ENCODE measurements at places on chromosomes 5 and 9. TPM values are rescaled to one million over a fixed set of nuclear protein-coding genes. Genes with fewer than 3 reads are reported as not detected.

- no peak for ATAC-seq
Measured at GRCh38 chr5:158876263-158876942, 223.3 kb downstream of the EBF1 start.

- no peak for ATAC-seq
Measured at GRCh38 chr5:2629045-2629444, 122.4 kb downstream of the IRX2 start.

DNA sequence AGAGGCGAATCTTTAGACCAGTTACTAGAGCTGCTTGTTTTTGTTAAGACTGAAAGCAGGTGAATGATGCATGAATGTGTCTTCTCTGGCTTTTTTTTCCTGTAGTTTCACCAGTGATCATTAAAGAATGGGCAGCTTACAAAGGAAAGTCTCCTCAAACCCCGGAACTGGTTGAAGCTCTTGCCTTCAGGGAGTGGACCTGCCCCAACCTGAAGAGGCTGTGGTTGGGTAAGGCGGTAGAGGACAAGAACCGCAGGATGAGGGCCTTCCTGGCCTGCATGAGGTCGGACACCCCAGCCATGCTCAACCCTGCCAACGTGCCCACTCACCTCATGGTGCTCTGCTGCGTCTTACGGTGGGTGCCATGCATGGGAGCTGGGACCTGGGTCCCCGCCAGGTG lies 33.3 kb upstream of the PHF2 start:
- no peak for ATAC-seq

SHOC1 gene
- 0.81 TPM for total RNA-seq

GRCh38 chr9:126470241-126470993 lies 143.3 kb upstream of the LMX1B start:
- no peak for ATAC-seq

DNA sequence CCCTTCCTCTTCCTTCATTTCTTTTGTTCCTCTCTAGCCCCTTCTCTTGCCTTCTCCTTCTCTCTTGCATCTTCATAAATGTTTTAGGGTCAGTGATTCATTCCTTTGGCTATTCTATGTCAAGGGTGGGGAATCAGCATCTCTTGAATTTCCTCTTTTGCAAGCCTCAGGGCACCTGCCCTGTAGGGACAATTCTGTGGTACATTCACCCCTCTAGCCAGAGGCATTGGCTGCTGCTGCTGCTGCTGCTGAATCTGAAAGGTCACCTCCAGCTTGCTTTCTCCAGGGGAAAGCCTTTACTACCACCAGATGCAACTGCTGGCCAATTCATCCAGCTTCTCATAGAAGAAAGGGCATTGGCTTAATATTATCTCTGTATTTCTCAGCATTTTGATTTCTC lies 87.3 kb downstream of the INSYN2B start:
- peak; percentile 48 for ATAC-seq

DNA sequence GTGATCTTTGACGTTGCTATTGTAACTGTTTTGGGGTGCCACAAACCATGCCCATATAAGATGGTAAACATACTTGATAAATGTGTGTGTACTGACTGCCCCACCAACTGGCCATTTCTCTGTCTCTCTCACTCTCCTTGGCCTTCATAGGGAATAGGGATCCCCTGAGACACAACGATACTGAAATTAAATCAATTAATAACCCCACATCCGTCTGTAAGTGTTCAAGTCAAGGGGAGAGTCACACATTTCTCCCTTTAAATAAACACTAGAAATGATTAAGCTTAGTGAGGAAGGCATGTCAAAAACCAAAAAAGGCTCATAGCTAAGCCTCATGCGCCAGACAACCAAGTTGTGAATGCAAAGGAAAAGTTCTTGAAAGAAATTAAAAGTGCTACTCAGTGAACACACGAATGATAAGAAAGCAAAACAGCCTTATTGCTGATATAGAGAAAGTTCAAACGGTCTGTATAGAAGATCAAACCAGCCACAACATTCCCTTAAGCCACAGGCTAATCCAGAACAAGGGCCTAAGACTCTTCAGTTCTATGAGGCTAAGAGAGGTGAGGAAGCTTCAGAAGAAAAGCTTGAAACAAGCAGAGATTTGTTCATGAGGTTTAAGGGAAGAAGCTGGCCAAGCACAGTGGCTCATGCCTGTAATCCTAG lies 111.1 kb downstream of the UGCG start:
- no peak for ATAC-seq

CCDC183 gene
- total RNA-seq, result 3.6 TPM

DNA sequence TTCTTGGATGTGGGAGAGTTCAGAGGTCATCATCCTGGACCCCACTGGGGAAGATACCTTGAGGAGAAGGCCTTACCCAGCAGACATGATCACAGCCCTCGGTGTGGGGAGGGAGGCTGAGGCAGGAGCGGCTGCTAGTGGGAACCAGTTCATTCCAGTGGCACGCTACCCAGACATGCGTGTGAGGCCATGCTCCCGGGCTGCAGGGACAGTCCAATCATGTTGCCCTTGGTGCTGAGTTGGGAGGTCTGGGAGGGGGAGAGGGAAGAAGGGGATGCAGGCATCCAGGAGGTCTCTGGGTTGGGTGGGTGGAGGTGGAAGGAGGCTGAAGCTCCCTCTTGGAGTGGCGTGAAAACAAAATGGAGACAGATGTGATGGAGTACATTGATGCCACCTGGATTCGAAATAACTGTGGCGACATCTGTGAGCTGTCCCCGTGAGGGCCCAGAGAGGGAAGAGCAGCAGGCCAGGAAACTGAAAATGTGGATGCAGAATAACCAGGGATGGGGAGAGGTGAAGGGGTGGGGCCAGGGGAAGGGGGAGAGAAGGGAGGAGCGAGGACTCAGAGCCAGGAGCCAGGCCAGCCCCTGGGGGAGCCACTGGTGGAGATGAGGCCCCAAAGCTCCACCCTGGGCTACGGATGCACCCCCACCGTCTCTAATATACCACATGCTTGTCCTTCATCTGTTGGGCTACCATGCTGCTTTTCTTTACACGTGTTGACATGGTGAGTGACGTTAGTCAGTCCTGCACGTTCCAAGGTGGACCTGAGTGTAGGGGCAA lies 16.2 kb downstream of the NDUFS6 start:
- no peak for ATAC-seq

DNA sequence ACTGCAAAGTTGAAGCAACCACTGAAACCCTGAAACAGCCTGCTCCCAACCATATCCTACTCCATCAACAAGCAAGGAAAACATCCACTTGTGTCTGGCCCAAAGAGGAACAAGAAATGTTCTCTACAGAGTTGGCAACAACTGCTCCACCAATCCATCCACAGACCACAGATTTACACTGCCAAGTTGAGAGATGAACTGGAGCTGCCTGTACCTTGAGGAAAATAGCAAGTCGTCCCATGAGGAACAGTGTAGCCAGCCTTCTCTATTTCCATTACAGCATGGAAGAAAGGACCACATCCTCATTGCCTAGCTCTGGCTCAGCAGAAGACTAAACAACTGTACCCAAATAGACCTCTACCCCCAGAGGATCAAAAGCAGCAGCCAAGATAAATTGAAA lies 60.4 kb downstream of the DEPDC1B start:
- ATAC-seq, result no peak

- ATAC-seq, result no peak
Measured at GRCh38 chr9:110317911-110318310, 19.8 kb downstream of the TXNDC8 start.

GRCh38 chr9:9730174-9730573 lies 882.6 kb downstream of the PTPRD start:
- ATAC-seq, result no peak

DNA sequence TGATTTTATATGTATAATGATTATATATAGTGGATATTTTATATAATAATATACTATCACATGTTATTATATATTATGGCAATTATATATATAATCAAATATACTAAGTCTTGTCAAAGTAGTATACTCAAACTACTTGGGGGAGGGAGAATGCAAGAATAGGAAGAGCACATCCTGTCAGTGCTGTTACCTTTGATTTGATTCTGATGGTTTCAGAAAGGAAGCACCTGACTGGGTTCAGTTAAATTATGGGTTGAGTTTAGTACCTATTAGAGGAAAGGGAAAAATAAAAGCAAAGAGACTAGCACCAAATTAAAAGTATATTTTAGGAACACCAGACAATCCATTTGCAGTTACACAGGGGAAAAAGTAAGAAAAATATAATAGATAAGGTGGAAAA lies 107.6 kb downstream of the GRIA1 start:
- no peak for ATAC-seq

DNA sequence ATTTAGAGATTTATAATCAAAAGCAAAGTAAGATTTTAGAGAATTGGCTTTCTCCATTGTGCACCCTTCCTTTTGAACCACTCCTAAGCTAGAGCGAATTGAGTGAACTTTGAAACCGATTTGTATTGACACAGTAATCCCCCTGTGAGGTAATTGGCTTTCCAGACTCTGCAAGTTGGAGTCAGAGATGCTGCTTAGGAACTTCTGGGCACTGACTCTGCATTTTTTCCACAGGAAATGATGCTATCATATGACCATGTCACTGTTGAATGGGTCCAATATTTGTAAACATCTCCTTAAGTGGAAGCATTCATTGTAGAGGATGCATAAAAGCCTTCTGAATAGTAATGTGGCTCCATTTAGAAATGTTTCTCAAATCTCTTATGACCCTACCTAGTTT lies 394.4 kb upstream of the ZNF608 start:
- no peak for ATAC-seq

GRCh38 chr5:105088961-105089360 lies 1526.4 kb upstream of the NUDT12 start:
- no peak for ATAC-seq

DNA sequence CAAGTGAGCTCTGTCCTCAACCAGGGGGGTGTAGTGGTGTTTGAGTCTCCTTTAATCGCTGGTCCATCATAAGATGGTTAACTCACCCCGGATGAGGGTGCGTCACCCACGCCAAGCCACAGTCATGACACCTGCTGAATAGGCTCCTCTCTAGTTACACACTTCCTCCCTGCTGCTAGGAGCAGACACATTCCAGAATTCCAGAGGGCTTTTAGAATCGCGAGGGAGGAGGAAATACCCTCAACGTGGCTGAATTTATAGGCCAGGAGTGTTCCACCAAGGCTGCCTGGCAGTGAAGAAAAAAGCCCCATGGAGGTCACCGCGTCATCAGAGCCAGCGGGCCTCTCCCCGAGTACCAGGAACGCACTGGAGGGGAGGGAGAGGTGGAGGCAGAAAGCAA lies 5.1 kb downstream of the GLRX start:
- ATAC-seq, result no peak

PDLIM4 gene
- 29.5 TPM for total RNA-seq

PCDHGB6 gene
- 38.7 TPM for total RNA-seq

- ATAC-seq, result no peak
Measured at GRCh38 chr9:109003116-109003515, 10.2 kb downstream of the CTNNAL1 start.

GPR21 gene
- 0.33 TPM for total RNA-seq

DNA sequence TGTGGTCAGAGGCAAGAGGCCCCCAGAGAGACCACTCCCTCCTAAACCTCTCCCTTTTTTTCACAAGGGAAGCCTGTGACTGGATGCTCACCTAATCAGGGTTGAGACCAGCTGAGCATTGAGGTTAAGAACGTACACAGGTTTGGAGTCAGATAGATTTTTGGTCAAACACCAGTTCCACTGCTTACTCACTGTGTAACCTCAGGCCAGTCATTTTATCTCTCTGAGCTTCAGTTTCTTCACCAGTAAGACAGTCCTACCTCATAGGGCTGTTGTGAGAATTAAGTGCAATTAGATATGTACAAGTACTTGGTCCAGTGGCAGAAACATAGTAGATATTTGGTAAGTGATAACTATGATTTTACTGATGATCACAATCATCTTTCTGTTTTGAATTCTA lies 256.8 kb downstream of the CDK5RAP2 start:
- ATAC-seq, result no peak

DNA sequence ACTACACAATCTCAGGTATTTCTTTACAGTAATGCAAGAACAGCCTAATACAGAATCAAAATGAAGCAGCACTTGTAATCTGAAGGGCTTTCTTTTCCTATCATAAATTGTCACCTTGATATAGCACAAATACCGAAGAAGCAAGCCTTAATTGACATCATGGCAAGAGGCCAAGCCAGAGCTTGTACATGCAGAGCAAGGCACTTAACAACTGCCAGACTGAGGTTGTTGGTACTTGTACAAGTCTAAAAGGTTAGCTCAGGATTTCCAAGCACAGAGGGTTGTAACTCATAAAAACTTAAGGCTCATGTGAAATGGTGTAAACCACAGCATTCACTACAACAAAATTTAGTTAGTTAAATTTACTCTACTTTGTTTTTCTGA lies 158.8 kb upstream of the SPEF2 start:
- no peak for ATAC-seq

THOC3 gene
- total RNA-seq, result 54.7 TPM

DNA sequence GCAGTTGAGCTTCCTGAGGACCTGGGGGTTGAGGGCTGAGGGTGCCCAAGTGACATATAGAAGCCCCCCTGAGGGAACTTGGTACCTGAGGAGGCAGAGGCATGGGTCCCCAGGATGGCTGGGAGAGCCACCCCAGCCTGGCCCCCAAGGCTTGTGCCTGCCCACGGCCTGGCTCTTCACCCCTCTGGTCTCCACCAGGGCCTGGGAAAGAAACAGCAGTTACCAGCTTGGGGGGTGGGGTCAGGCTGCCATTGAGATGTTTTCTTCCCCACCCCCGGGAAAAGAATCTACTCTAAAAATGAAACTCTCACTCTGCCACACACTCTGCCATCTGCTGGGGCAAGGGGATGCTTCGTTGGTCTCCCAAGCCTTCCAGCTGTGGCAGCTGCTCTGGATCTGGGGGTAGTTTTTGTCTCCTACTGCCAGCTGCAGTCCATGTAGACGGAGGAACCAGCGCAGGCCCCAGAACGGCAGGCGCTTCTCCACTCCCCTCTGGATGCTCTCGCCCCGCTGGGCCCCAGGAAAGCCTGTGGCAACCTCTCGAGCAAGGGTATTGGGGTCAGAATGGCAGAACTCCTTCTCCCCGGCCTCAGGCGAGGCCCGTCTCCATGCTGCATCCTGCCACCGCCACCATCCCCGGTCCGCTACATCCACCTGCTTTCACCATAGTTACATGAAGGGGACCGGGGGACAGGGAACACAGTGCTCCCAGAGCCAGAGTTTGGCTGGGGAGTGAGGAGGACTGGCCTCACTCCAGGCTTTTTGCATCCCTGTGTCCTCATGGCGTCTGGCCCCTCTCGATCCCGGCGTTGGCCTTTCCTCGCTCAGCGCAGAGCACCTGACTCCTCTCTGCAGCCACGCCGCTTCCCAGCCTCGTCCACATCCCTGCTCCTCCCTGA lies 123.5 kb downstream of the DAB2IP start:
- ATAC-seq, result no peak

DNA sequence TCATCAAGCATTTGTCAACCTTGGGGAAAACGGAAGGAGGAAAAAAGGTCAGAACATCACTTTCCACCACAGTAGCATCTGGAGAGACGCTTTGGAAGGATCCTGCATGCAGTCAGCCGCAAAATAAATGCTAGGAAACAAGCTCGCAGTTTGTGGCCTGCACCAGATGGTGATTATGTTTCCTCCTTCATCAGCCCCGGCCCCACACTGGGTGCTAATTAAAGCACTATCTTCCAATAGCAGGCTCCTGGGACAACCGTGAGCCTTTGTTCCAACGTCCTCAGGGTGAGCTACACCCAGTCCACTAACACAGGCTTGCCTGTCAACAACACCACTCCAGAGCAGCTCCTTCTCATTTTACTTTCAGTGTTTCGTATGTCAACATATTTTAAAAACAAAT lies 64.0 kb downstream of the RNF130 start:
- no peak for ATAC-seq

GRCh38 chr9:30015073-30015472 lies 2369.4 kb upstream of the ACO1 start:
- ATAC-seq, result no peak

GRCh38 chr9:72982146-72982799 lies 29.4 kb upstream of the ALDH1A1 start:
- ATAC-seq, result no peak
